ENCODE measurements at places on chromosomes 5 and 9.

DNA sequence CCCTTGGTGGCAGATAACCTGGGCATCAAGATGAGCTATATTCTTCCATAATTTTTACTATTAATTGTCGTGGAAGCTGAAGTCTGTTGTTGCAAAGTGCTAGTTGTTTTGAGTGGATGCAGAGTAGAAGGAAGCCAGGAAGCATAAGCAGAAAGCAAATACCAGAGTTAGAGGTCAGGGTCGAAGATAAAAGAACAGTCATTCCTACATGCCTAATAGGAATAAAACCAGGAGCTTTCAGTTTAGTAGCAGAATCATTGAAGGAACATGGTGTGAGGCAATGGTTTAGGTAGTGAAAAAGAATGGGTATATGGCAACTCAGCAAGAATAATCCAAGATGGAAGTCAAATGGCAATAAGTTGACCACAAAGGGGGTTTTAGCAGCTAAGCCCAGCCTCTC is 121.6 kb upstream of the FST start:
- no peaks in the 10 kb centered on the region for H3K27me3 ChIP-seq
- no peak for DNase-seq
- H3K4me1 ChIP-seq: no peaks in the 10 kb centered on the region
- no peak overlapping the region for H3K27ac ChIP-seq
- no peak overlapping the region for H3K4me3 ChIP-seq

DNA sequence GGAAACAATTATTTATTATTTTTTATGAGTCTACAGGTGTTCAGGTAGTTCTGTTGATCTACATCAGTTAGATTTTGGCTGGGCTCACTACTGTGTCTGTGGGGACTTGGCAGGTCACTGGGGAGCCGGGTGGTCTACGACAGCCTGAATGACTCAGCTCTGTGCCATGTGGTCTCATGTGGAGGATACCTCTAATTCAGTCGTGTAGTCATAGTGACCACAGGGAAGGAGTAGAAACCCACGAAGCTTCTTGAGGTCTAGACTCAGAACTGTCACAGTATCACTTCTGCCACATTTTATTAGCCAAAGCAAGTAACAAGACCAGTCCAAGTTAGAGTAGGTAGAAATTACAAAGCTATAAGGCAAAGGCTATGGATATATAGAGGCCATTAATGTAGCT is 64.7 kb upstream of the GRAMD2B start:
- H3K4me3 ChIP-seq: no peak overlapping the region
- H3K36me3 ChIP-seq: no peaks in the 10 kb centered on the region
- H3K4me1 ChIP-seq: peaks cover 8% of the 10 kb centered on the region
- DNase-seq: no peak
- no peaks in the 10 kb centered on the region for H3K27me3 ChIP-seq

DNA sequence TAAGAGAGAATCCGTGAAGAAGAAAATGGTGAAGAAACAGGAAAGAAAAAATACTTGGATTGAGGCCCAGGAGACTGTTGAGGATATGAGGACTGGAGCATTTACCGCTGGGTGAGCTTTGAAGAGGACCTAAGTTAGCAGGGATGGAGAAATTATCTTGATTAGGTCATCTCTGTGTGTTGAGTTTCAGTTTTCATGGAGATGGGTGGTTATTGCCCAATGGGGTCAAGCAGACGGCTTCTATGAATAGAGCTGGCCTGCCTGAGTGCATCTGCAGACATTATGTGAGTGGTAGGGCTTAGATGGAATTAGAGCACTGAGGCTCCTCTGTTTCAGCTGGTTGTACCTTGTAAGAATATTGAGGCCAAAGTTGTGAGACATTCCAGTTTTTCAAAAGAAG is 245.4 kb upstream of the FBXL7 start:
- no peaks in the 10 kb centered on the region for H3K27me3 ChIP-seq
- no peak for DNase-seq
- no peaks in the 10 kb centered on the region for H3K36me3 ChIP-seq
- no peaks in the 10 kb centered on the region for H3K4me1 ChIP-seq

- no peak overlapping the region for H3K4me3 ChIP-seq
- H3K27me3 ChIP-seq: no peaks in the 10 kb centered on the region
- no peak overlapping the region for H3K27ac ChIP-seq
- no peaks in the 10 kb centered on the region for H3K4me1 ChIP-seq
These were observed 22.0 kb upstream of the PTBP3 start for GRCh38 chr9:112355427-112355897.

GRCh38 chr5:149038336-149039080 is 24.4 kb downstream of the SH3TC2 start:
- H3K36me3 ChIP-seq: no peaks in the 10 kb centered on the region
- no peak overlapping the region for H3K27ac ChIP-seq

DNA sequence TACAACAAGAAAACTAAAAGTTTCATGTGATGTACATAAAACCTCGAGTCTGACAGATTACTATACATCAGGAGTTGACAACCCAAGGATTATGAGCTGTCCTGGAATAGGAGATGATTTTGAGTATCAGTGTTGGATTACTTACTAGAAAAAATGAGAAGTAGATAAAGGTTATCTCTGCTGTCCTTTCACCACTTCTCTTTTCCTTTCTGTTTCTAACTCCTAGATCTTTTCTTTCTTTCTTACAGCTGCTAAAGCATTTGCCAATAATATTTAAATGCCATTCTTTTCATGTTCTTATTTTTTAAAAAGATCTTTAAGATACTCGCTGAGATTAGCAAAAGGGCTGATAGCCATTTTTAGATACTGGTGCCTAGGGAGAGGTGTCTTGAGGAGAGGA is 14.8 kb downstream of the RBM27 start:
- H3K4me3 ChIP-seq: no peak overlapping the region
- no peaks in the 10 kb centered on the region for H3K36me3 ChIP-seq
- DNase-seq: no peak
- no peak overlapping the region for H3K27ac ChIP-seq

DNA sequence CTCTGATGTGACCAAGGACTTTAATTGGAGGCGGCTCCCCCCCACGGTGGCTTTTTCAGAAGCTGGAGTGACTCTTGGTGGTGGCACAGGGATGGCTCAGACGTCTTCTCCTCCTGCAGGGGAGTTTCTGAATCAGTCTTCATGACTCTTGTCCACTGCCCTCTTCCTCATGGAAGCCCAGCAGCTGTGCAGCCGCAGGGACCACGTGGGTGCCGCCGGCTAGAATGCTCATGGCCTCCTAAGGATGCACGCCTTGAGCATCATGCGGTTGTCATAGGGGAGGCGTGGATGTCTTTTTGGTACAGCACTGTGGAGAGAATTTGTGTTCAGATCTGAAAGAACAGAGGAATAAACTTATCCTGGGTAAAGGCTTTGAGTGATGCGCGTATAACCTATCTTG is 1.3 kb downstream of the TEX53 start:
- H3K27ac ChIP-seq: no peak overlapping the region
- no peak overlapping the region for H3K4me3 ChIP-seq
- no peaks in the 10 kb centered on the region for H3K36me3 ChIP-seq
- no peaks in the 10 kb centered on the region for H3K27me3 ChIP-seq
- H3K4me1 ChIP-seq: peaks cover 2% of the 10 kb centered on the region

DNA sequence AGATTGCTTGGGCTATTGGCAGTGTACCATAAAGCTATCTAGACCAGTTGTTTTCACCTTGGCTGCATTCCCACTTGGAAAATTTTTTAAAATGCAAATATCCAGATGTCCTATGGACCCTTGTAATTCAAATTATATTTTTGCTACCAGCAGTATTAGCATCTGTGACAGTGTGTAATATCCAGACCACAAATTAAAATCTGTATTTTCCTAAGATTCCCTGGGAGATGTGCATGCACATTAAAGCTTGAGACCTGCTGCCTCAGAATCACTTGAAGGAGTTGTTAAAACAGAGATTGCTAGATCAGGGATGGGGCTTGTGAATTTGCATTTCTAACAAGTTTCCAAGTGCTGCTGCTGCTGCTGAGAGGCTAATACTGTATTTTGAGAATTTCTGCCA is 381.2 kb upstream of the PDE4D start:
- H3K36me3 ChIP-seq: no peaks in the 10 kb centered on the region
- H3K27me3 ChIP-seq: no peaks in the 10 kb centered on the region

GRCh38 chr5:40515476-40515875 is 164.2 kb upstream of the PTGER4 start:
- H3K27me3 ChIP-seq: no peaks in the 10 kb centered on the region
- no peaks in the 10 kb centered on the region for H3K4me1 ChIP-seq
- no peak overlapping the region for H3K4me3 ChIP-seq
- H3K36me3 ChIP-seq: no peaks in the 10 kb centered on the region
- no peak for DNase-seq
- no peak overlapping the region for H3K27ac ChIP-seq

DNA sequence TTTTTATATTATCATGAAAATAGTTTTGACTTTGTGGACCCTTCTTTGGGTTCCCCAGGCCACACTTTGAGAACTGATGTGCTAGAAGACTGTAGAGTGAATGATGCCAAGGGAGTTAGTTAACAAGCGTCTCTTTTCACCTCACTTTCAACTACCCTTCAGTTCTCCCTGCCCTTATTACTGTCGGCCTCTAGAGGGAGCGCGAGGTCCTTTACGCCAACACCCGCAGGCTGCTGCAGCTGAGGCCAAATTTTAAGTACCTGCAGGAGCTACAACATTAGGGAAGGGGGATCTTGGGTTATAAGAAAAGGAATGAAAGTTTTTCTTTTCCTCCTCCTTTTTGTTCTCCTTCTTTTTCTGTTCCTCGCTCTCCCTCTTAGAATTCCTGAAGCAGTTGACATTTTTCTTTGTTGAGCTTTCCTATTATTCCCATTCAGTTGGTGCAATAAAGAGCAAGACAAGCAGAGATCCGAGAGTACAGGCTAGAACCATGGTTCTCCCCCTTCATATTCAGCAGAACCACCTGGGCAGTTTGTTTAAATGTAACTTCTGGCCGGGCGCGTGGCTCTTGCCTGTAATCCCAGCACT is 84.0 kb downstream of the ZFAND5 start:
- peak; percentile 44 for DNase-seq
- no peaks in the 10 kb centered on the region for H3K36me3 ChIP-seq
- H3K4me1 ChIP-seq: no peaks in the 10 kb centered on the region
- H3K27me3 ChIP-seq: no peaks in the 10 kb centered on the region
- H3K27ac ChIP-seq: no peak overlapping the region

- H3K36me3 ChIP-seq: no peaks in the 10 kb centered on the region
- no peaks in the 10 kb centered on the region for H3K27me3 ChIP-seq
These were observed 27.5 kb upstream of the DMAC1 start for GRCh38 chr9:7827056-7827455.

- no peak overlapping the region for H3K27ac ChIP-seq
- DNase-seq: no peak
- no peaks in the 10 kb centered on the region for H3K36me3 ChIP-seq
- peaks cover 17% of the 10 kb centered on the region for H3K4me1 ChIP-seq
- H3K27me3 ChIP-seq: no peaks in the 10 kb centered on the region
These were observed 39.2 kb downstream of the GRAMD2B start for GRCh38 chr5:126462239-126463014.

DNA sequence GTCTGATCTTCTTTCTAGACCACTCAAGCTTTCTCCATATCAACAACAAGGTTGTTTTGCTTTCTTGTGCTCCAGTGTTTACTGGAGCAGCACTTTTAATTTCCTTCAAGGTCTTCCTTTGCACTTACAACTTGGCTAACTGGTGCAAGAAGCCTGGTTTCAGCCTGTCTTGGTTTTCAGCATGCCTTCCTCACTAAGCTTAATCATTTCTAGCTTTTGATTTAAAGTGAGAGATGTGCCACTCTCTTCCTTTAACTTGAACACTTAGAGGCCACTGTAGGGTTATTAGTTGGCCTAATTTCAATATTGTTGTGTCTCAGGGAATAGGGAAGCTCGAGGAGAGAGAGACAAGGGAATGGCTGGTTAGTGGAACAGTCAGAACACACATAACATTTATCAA is 13.4 kb downstream of the AK3 start:
- no peaks in the 10 kb centered on the region for H3K27me3 ChIP-seq
- no peak overlapping the region for H3K4me3 ChIP-seq
- no peaks in the 10 kb centered on the region for H3K4me1 ChIP-seq
- H3K27ac ChIP-seq: no peak overlapping the region
- DNase-seq: no peak
- H3K36me3 ChIP-seq: no peaks in the 10 kb centered on the region

DNA sequence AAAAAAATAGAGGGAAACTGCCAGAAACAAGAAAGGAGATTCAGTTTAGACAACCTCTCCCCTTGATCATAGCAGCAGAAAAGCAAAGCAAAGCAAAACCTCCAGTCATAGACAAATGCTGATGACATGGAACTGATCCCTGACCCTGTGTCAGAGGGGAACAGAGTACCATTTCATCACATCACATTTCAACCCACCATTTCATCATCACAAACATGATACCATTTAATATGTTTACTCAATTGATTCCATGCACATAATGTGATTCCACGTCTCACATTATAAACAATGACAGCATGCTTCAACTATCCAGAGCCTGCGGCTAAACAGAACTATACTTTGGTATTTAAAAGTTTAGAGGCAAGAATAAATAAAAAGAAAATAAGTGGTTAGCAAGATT is 28.7 kb upstream of the ACOT12 start:
- no peak overlapping the region for H3K4me3 ChIP-seq
- peak overlapping the region; percentile 59 for H3K27ac ChIP-seq
- H3K4me1 ChIP-seq: peaks cover 10% of the 10 kb centered on the region
- H3K36me3 ChIP-seq: peaks cover 28% of the 10 kb centered on the region
- no peaks in the 10 kb centered on the region for H3K27me3 ChIP-seq

DNA sequence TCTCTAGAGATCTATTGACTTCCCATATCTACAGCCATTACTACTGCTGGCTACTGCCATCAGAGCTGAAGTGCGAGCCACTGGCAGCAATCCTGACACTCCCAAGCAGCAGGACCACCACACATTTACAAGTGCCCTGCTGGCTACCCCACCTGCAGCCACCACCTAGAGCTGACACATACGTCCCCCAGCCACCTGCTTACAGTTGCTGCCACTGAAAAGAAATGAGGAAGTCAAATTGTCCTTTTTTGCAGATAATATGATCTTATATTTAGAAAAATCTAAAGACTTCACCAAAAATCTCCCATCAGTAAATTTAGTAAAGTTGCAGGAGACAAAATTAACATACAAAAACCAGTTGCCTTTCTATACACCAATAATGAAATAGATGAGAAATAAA is 48.4 kb downstream of the ZNF484 start:
- DNase-seq: no peak
- no peak overlapping the region for H3K4me3 ChIP-seq
- no peaks in the 10 kb centered on the region for H3K27me3 ChIP-seq
- no peaks in the 10 kb centered on the region for H3K4me1 ChIP-seq
- no peak overlapping the region for H3K27ac ChIP-seq
- H3K36me3 ChIP-seq: no peaks in the 10 kb centered on the region

GRCh38 chr9:71676460-71676859 is 91.9 kb downstream of the CEMIP2 start:
- H3K27ac ChIP-seq: no peak overlapping the region
- no peak overlapping the region for H3K4me3 ChIP-seq
- no peaks in the 10 kb centered on the region for H3K4me1 ChIP-seq

DNA sequence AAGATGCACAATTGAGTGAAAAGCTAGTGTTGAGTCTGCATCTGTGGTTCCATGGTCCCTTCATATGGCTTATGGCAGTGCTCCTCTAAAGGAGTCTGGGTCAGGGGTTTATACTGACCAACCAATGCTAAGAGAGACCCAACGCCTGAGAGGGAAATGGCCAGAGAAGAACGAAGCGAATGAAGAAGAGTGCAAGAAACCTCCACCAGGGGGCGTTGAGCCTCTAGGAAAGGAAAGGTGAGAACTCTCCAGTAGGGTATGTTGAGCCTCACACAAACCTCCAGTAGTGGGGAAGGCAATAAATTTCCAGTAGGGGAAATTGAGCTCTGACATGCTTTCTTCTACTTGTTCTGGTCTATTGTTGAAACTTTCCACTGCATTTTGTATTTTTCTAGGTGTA is 470.6 kb downstream of the PRDM9 start:
- H3K36me3 ChIP-seq: no peaks in the 10 kb centered on the region
- no peak for DNase-seq
- no peaks in the 10 kb centered on the region for H3K27me3 ChIP-seq
- no peaks in the 10 kb centered on the region for H3K4me1 ChIP-seq

All from tibial nerve (tissue), 4 donors.